ENCODE measurements at places on chromosomes 7 and 10. TPM values are rescaled to one million over a fixed set of nuclear protein-coding genes. Genes with fewer than 3 reads are reported as not detected.

The DYDC1 gene
- not detected for total RNA-seq

The SRRM3 gene
- not detected for total RNA-seq

The ASAH2 gene
- not detected for total RNA-seq

The TMEM213 gene
- total RNA-seq, result not detected

The ZNF727 gene
- total RNA-seq, result not detected

The NEUROG3 gene
- not detected for total RNA-seq

The SAMD9 gene
- total RNA-seq, result 8.7 TPM

The FAM131B gene
- total RNA-seq, result not detected

The CPEB3 gene
- 3.2 TPM for total RNA-seq

The AKR1C1 gene
- not detected for total RNA-seq

The GPRIN2 gene
- total RNA-seq, result not detected

The HTR5A gene
- not detected for total RNA-seq

The GHRHR gene
- not detected for total RNA-seq

The ZNF3 gene
- total RNA-seq, result 24.4 TPM

The FBXL13 gene
- total RNA-seq, result 1.6 TPM

The NKX2-3 gene
- not detected for total RNA-seq

GRCh38 chr10:124180947-124181549 is 87.7 kb upstream of the CHST15 start:
- no peak for DNase-seq

DNA sequence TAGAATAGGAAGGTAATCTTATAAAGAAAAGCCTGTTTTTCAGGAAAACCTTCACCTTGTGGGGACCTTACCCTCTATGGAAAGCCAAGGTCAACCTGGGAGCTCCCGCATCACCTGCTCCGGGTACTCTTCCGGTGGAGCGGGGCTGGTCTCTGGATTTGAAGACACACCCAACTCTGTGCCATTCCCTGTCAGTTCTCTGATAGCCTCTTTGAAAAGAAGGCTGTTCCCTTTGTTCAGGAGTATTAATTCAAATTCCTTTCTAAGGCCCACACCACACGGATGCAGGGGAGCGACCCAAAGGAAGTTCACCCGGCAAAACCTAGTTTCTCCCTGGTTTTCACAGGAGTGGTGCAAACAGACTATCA is 10.7 kb downstream of the CTBP2 start:
- no peak for DNase-seq

- DNase-seq, result no peak
Measured at GRCh38 chr10:16562891-16563290, 41.2 kb upstream of the C1QL3 start.

DNA sequence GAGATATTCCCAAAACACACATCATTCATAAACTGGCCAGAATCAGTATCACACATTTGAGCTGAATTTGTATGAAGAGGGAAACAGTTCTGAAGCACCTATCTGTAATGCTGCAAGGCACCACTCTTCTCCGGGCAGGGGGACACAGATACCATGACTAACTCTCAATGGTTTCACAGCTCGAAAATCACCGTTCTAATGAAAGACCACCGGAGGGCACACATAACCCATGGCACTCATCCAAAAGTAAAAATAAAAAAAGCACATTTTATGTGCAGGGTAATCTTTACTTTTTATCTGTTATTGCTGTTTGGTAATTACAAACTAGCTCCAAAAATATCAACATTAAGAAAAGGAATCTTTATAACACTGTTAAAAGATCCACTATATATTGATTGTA is 137.5 kb downstream of the PARD3 start:
- no peak for DNase-seq

DNA sequence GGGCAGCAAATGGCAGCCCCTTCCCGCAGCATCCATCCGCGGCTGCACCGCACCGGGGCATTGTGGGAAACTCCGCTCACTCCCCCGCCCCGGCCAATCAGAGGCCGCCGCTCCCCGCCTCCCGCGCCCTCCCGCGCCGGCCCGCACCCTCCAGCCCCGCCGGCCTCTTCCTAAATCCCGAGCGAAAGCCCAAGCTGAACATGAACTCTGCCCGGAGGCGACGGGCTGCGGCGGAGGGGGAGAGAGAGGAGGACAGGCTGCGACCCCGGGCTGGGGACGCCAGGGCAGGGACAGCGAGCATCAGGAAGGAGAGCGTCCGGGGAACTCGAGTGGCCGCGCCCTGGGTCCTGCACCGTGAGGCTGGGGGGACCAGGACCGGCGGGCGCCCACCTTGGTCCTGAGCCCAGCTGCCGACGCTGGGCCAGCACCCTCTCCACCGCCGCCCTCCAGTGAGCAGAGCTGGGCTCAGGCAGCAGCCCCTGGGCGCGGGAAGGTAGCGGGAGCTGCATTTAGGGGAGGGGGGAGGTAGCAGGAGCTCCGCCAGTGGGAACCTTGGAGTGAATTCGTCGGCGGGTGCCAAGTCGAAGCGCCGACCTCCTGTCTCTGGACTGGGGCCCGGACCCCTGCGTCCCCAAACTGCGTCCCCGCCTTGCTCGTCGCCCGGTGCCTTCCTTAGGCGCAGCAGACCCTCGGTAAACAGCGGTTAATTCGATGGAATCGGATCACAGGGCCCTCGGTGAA is at the start of gene DGKI:
TSS of gene DGKI (minus strand) at position 148 of the 741 bp plus-strand sequence.
- DNase-seq, result no peak

GRCh38 chr10:113273181-113274163 is 279.4 kb upstream of the HABP2 start:
- DNase-seq, result no peak

DNA sequence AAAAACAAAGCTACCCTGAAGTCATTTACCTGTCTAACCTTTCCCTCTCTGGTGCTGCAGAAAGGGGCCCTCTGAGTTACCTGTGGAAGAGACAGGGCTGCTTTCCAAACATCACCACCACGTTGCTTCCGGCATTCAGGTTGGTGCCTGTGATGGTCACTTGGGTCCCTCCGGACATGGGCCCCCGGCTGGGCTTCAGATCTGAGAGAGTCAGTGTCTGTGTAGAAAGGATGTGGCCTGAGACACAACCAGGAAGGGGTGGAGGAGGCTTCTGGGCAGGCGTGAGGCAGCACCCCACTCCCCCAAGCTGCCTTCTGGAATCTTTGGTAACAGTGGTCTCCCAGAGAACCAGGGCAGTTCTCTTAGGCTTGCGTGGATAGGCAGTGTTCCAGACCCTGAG is 388.9 kb downstream of the PLXNA4 start:
- no peak for DNase-seq

DNA sequence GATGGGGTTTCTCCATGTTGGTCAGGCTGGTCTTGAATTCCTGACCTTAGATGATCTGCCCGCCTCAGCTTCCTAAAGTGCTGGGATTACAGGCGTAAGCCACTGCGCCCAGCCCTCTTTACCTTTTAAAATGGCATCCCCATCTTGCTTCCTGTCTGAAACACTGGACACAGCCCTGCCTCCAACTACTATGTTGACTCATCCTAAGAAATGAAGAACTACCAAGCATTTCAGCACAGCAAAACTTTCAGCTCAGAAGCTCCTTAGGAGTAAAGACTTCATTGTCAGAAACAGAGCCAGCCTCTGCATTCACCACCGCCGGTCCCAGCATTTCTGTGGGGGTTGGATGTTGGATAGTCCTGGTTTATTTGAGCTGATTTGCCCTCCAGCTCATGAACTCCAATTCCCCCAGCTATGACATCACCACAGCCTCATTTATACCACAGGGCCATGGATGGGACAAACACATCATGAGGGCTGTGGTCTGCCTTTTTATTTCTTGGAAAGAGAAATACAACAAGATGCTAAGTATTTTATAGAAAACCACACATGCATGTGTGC is 123.5 kb downstream of the ADCY1 start:
- DNase-seq, result no peak

GRCh38 chr7:84218681-84219080 is 24.1 kb upstream of the SEMA3A start:
- DNase-seq, result no peak

GRCh38 chr10:16192337-16192736 is 244.5 kb upstream of the PTER start:
- DNase-seq, result no peak

GRCh38 chr10:48305905-48306264 is 592 bp upstream of the MAPK8 start:
- no peak for DNase-seq

DNA sequence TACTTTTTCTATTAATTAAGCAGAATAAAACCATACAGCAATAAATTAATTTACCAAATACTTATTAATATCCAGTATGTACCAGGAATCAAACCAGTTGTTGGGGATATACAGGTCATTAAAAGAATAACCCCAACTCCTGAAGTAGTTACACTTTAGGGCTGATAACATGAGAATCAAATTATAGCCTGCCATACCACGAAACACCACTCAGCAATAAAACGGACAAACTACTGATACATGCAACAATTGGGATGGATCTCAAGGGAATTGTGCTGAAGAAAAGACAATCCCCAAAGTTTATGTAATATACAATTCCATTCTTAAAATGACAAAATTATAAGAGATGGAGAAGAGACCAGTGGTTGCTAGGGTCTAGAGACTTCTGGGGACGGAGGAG is 22.7 kb downstream of the MCMBP start:
- DNase-seq, result no peak

DNA sequence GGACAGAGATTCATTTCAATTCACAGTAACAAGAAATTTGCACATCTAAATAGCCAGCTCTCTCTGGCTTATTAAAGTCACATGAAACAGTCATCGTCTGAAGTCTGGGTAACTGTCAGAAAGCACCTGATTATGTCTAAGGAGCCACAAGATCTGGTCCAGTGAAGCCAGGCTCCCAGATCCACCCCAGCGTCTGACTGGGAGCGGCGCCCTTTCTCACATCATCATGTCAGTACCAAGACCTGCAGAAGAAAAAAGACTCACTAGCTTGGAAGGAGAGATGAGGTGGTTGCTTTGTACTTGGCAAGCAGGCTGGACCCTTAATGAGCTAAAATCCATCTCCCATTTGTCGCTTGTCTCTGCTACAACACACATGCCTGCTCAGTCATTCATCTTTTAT is 58.4 kb downstream of the VOPP1 start:
- DNase-seq, result no peak

DNA sequence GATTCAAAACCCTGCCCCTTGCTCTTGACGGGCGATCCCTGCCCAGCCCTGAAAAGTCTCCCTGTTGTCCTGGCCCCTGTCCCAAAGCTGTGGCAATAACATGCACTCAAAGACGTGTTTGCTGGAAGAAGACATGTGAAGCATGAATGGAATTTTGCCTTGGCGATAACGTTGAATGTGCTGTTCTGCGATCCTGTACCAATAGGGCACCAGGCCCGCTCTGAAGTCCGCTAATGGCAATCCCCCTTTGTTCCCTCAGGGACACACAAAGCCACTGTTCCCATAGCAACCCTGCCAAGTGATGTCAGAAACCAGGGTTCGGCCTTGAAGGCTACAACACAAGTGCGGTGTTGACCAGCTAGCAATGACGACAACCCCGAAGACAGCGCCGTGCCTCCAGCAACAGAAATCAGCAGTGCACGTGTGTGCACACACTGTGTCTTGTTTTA is 284.6 kb downstream of the KLF6 start:
- no peak for DNase-seq

DNA sequence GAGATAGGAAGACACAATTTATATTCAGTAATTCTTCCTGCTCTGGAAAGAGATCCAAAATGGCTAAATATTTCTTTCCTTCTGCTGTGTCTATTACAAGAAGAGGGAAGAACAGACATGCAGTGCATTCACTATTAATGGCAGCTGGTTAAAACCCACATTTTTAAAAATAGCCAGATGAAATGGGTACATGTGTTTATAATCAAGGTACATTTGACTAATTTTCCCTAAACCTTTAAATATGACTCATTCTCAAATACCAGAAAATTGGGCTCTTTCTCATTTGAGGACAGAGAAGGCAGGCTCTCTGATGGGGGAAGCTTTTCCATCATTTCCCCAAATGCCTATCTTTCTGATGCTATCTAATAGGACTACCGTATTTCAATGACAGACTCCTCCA is 215.7 kb upstream of the HABP2 start:
- no peak for DNase-seq

- no peak for DNase-seq
Measured at GRCh38 chr10:90458054-90458453, 399.8 kb downstream of the HTR7 start.

Data from OCI-LY7 (cell line).